ENCODE measurements at places on chromosomes 3 and 15. TPM values are rescaled to one million over a fixed set of nuclear protein-coding genes. Genes with fewer than 3 reads are reported as not detected.
A peak's percentile ranks its signal among the peaks of the same experiment; 100 is the strongest.

- DNase-seq: no peak
- H3K27ac ChIP-seq: no peak overlapping the region
- H3K4me1 ChIP-seq: no peaks in the 10 kb centered on the region
- H3K4me3 ChIP-seq: no peak overlapping the region
Measured at GRCh38 chr3:26247712-26248111, 374.9 kb upstream of the LRRC3B start.

DNA sequence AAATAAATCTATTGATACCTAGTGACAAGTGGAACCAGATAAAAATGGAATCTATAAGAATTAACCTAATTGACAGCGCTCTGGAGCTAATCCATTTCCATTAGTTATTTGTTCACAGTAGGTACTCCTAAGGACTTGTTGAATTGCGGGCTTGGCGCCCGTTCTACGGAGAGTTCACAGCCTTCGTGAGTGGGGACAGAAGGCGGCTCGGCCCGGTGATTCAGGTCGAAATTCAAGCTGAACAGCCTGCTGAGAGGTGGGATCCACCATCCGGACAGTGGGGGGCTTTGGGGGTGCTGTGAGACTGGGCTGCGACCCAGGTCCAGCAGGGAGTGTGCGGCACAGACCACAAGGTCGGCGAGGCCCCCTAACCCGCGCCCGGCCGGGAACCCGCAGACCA, 779 bp upstream of the CTNNB1 start:
- H3K4me1 ChIP-seq: peaks cover 20% of the 10 kb centered on the region
- peak; percentile 41 for DNase-seq
- H3K4me3 ChIP-seq: peak overlapping the region; percentile 98
- H3K27ac ChIP-seq: peak overlapping the region; percentile 99
- no peaks in the 10 kb centered on the region for H3K36me3 ChIP-seq

- DNase-seq: no peak
- H3K36me3 ChIP-seq: peaks cover 27% of the 10 kb centered on the region
- H3K4me1 ChIP-seq: peaks cover 31% of the 10 kb centered on the region
Measured at GRCh38 chr3:45095916-45096526, 50.2 kb downstream of the CDCP1 start.

CORO2B gene
- 9.1 TPM for total RNA-seq

AHSG gene
- not detected for total RNA-seq

DNA sequence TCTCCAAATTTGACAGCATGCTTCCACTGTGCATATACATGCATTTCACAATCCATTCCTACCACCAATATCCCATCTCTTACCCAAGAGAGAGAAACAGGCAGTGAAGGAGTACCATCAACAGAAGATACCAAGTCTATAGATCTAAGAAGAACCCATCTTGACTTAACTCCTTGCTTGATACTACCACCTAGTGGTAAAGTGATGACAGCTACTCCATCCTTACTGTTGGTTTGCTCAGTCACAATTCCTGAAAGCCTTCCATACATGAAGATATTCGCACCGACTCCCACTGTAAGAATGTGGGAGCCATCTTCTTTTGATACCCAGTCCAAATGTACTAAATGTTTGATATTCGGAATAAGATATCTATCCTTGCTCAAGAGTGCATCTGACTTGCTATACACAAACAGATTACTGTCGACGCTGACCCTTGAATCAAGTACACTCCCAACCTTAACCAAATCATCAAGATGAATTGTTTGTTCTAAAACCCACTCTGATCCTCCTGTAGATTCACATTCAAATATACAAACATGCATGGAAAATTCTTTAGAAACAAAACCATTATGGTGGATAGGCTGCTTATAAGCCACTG, 123.1 kb downstream of the DMXL2 start:
- H3K4me1 ChIP-seq: no peaks in the 10 kb centered on the region
- no peaks in the 10 kb centered on the region for H3K27me3 ChIP-seq
- H3K4me3 ChIP-seq: no peak overlapping the region
- no peak for DNase-seq
- H3K27ac ChIP-seq: no peak overlapping the region
- H3K36me3 ChIP-seq: no peaks in the 10 kb centered on the region
